ENCODE measurements at places on chromosomes 2 and 18.

DNA sequence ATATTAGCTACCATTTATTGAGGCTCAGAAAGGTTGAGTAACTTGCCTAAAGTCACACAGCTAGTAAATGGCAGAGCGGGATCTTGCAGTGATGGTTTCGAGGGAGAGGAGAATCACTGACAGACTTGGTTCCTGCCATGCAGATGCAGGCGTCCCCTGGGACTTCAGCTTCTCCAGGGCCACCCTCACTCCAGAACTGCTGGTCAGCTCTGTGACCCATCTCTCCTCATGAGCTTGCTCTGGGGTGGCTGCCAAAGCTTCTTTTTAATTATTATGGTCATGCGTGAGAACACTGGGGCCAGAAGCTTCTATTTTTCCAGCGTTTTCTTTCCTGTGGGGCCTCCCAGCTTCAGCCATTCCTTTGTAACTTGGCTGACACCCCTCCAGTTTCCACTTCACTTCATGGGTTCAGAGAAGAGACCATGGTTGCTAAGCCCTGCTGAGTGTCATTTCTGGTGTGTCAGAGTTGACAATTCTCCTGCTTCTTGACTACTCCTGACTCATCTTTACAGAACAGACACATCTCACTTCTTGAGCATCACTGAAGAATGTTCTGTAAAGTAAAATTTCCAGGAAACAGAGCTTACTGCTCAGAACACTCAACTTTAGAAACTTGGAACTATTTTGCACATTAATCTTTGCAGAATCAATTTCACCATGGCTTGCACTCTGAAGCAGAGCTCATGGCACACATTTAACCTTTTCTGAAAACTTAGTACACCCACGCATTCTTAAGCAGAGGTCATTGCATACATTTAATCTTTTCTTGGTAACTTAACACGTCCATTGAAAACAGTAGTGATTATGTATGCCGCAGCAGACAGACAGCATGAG lies 70.4 kb downstream of the IL1R2 start:
- no peak for DNase-seq

GRCh38 chr2:148920559-148920958 lies 45.5 kb downstream of the KIF5C start:
- no peak for DNase-seq

DNA sequence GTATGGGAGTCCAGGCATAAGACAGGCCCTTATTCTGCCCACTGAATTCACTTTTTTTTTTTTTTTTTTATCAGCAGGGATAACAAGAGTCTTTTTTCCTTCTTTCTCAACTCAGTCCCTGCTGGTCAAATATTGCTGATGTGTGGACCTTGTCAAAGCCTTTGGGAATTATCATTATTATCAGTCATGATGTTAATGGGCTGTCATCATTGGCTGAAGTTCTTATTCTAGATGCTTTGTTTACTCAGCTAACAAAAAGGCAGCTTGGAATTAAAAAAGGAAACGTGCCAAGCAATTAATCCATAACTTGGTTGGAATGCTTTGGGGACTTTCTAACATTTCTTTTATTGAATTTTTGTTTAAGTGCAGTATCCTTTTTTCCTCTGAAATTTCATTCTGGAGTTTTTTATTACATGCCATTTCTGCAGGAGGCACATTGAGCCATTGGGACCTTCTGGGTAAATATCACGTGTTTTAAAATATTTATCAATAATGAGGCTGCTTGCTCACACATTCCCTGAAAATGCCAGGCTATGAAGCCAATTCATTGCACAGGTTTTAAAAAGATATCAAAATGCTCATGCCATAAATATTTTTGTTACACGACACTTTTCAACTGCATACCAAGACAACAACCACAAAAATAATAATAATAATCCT lies 246.3 kb downstream of the TXNL1 start:
- no peak for DNase-seq

GRCh38 chr2:197990356-197990755 lies 186.0 kb downstream of the PLCL1 start:
- DNase-seq, result no peak

DNA sequence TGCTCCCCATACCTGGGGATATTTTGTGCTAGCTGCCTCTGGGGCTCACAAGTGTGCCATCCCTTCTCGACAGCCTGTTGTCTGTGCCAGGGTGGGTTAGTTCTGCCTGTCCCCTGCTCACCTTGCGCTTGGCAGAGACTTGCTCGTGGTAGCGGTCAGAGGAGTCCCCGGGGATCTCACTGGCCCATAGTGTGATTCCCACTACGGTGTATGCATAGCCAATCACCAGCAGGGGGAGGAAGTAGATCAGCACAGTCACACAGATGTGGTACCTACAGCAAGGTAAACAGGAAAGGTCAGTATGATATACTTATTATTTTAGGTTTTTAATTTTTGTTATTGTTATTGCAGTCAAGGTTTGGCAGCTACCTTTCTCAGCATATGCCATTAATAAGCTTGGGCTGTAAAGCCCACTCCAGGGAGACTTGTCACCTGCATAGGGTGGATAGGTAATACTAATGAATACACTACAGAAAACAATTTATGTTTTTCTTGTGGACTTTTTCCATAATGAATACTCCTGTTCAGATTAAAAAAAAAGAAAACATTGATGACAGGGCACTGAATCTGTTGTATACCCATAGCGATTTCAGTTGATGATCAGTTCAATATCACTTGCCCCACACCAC lies 95.2 kb downstream of the POLE4 start:
- no peak for DNase-seq

GRCh38 chr18:56952026-56952425 lies 194.9 kb upstream of the BOD1L2 start:
- DNase-seq, result no peak

GRCh38 chr2:43421194-43421593 lies 174.6 kb downstream of the THADA start:
- DNase-seq, result no peak

GRCh38 chr2:207807516-207807915 lies 37.8 kb upstream of the FZD5 start:
- DNase-seq, result no peak

GRCh38 chr2:116747103-116747502 lies 1067.4 kb upstream of the DDX18 start:
- DNase-seq, result no peak

DNA sequence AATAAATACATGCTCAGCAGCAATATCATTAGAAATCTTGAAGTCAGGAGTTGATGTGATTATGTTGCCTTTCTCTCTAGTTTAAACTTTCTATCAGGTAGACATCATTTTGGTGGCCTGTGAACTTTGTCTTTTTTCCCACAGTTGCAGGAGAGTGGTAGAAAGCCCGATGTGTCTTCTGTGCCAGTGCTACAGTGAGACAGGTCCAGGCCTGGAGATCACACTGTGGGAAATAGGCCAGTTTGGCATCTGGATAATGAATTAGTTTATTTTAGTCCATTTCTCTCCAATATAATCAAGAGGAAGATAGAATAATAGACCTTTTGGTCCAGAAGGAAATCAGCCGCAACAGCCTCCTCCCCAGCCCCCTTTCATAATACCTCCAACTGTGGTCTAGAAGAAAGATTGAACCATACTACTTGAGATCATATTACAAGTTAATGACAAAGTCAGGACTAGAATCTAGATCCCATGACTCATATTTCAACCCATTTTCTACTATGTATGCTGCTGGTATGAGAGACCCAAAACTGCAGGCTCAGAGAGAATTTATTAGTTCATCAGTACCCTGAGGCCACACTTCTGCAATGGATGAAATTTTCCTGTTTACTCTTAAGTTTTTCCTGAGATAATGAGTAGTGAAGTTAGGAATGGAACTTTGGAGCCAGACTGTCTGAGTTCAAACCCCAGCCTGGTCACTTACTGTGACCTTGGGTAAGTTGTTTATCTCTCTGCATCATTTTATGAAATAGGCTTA lies 20.6 kb downstream of the KCMF1 start:
- DNase-seq, result no peak

GRCh38 chr2:183427558-183427957 lies 303.3 kb downstream of the NUP35 start:
- no peak for DNase-seq

DNA sequence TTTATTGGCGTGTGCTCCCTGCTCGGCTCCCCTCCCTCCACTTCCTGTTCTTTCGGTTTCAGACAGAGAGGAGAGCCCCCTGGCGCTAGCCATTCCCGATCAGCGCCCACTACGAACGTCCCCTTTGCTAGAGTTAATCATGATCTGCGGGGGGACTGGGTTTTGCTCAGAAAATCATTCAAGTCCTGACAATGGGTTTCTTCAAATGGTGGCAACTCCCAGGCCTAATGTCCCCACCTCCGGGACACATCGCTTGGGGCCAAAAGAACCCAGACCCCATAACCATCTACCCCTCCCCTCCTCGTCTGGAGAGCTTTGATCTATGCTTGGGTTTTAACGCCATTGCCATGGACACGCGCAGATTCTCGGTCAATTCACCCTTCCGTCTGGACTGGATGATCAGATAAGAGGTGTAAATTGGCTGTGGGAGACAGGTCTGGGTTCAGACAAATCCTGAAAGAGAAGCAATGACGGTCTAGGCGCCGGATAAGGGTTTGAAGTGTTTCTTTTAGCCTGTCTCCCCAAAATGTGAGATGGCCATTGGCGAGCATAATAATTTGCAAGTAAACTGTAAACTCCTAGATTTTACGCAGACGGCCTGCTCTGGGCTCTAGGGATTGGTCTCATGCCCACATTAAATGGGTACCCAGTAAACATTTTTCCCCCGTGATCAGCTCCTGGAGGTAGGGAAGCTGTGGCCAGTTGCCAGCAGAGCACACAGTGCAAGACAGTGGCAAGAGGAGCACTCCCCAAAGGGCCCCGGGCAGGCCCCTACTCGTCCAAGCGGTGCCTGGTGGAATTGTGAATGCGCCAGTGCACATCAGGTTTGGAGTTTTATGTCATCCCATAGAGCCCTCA lies 4.7 kb downstream of the NRP2 start:
- DNase-seq, result no peak

- no peak for DNase-seq
Measured at GRCh38 chr2:190864375-190864774, 16.2 kb upstream of the GLS start.

DNA sequence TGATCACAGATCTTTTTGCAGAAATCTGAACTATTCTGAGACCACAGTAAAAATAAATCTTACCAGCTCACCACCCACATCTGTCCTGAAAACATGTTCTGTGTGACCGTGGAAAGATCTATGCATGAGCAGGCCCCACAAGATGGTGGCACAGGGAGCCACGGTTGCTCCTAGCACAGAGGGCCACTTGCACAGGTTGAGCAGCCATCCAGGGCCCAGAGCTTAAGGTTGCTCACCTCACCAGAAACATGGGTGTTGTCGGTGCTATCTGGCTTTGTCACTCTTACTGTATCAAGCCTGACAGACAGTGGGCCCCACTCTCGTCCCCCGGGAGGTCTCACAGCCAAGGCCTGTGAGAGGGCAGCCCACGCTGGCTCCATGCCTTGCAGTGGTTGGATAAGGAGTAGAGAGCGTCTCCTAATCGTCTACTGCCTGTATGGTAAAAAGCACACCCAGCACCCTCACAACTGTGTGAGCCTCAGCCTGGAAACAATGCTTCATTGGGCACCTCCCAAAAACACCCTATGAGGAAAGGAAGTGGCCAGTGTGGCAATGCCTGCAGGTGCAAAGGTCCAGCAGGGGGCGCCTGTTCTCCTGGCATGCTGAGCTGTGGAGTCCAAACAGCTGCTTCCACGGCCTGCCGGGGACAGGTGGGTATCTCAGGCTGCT lies 19.6 kb downstream of the TUBB6 start:
- DNase-seq, result peak; percentile 79

DNA sequence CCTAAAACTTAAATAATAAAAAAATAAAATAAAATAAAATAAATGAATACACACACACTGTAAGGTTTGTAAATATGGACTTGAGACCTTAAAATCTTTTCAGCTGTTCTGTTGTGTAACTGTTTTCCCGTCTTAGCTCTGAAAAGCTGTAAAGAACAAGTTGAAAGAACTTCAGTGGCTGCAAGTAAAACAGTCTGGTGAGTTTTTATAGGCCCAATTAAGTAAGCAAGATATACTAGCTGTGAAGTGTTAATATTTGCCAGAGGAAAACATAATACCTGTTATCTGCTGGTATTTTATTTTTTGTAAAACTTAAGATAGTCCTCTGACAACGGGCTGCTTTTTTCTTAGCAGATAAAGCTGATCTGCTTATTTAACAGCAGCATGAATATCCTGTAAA lies 176.9 kb upstream of the NRP2 start:
- DNase-seq, result no peak

GRCh38 chr2:12967804-12968203 lies 251.1 kb downstream of the TRIB2 start:
- no peak for DNase-seq

- no peak for DNase-seq
Measured at GRCh38 chr2:218513676-218514075, 54.5 kb downstream of the USP37 start.

DNA sequence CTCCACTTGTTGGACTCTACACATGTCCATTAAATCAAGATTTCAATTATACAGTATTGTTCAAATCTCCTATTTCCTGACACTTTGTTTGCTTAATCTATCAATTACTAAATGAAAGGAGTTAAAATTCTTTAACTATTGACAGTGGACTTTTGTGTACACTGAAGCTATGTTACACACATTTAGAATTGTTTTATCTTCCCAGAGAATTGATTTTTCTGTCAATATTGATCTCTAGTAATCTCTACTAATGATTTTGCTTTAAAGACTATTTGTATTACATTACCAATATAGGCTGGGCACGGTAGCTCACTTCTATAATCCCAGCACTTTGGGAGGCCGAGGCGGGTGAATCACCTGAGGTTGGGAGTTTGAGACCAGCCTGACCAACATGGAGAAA lies 215.7 kb downstream of the WDPCP start:
- no peak for DNase-seq

- no peak for DNase-seq
Measured at GRCh38 chr2:220034426-220035130, 407.1 kb downstream of the SLC4A3 start.

GRCh38 chr2:68345129-68345875 lies 19.8 kb upstream of the PLEK start:
- no peak for DNase-seq

Measured in right lobe of liver (tissue), 6 donors.